ENCODE measurements at places on chromosomes 1 and 21.

DNA sequence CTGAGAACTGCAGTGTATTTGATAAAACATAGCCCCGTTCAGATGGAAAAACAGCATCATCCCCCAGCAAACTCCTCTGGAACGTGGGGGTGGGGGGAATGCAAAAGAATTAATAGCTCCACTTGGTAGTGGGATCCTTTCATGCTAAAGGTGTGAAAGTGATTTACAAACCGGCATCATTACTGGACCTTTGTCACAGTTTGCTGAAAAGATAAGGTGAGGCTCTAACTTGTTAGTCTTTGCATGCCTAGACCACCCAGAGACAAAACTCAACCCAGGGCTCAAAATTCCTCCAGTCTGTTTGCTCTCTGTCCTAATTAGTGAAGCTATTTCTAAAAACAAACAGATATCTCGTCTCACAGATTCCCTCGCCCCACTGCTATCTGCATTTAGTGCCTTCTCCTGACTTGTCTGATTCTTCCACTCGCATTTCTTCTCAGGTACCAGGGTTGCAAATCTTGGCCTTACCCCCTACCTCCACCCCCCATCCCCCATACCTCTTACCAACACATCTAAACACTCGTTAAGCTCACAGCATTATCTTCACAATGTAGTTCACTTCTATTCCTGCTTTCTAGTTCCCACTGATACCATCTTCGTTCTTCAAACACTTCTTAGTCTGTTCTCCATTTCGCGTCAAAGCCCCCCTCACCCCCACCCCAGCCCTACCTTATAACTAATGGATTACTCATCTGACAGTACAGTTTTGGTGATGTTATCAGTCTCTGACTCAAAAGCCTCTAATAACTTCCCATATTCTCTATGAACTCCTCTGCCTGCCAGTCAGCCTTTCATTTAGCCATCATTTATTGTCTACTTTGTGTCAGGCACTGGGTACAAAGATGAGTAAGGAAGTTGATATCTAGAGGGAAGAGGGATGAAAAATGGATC is 11.8 kb downstream of the IER5 start:
- DNase-seq: peak; percentile 63

DNA sequence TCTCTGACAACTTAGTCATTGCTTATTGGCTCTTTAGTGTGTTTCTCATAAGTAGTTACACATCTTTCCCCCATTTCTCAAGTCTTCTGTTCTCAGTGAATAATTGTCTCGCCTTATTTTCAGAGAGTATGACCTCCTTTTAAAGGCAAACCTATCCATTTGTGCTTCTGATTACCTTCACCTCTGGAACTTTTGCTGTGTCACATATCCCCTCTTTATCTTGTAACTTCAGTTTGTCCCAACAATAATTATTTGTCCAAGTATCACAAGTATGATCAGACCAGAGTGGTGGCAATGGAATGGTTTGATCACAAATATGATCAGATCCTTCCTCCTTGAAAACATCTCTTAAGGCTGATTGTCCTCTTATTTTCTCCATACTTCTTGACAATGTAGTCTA is 5.3 kb upstream of the MRPS21 start:
- no peak for DNase-seq

- no peak for DNase-seq
Observed at GRCh38 chr1:54331091-54331772, 75.0 kb downstream of the SSBP3 start.

DNA sequence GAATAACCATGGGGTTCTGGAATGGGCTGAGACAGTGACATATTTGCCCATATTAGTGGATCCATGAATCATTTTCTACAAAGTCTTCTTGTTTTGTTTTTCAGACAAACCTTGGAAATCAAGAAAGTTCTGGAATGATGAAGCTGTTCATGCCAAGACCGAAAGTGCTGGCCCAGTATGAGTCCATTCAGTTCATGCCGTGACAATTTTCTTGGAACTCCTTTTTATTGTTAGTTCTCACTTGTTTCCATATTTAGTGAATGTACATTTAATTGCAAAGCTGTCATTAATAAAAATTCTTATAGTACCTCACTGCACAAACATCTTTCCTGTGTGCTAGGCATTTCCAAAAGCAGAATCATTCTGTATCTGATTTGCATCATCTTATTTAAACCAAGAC is 100.6 kb upstream of the KCNJ15 start:
- no peak for DNase-seq

DNA sequence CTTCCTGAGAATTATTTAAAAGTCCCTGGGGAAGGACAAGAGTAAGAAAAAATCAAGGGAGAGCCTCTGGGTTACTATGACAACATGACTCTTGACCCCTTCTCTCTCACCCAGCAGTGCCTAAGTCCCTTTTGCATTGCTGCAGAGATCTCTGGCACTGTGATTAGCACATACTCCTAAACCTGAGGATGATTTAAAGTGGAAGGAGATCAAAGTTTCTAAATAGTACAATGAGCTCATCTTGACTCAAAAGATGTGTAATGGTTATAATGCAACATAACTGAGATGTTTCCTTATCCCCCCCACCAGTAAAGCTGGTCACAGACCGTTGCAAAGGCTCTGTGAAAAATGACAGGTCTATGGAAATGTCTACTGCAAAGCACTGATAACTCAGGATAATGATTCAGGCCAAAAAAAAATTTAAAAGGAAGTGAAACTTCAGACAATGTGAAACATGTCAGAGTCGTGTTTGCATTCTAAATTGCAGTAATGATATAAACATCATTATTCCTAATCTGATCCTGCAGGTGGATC is 519.2 kb downstream of the KIF26B start:
- no peak for DNase-seq

- DNase-seq: peak; percentile 18
Observed at GRCh38 chr1:222547944-222548671, at the start of gene HHIPL2. HHIPL2 (minus strand) TSS chr1:222548104; CDS start chr1:222548044, 60 bp downstream.

GRCh38 chr1:118271883-118272282 is 86.9 kb upstream of the SPAG17 start:
- DNase-seq: no peak

- DNase-seq: peak; percentile 14
Observed at GRCh38 chr1:228870041-228870713, 134.9 kb downstream of the RHOU start.

GRCh38 chr1:114390960-114391359 is 120.0 kb downstream of the TRIM33 start:
- no peak for DNase-seq

- DNase-seq: no peak
Observed at GRCh38 chr1:39960431-39960958, 5.5 kb downstream of the MFSD2A start.
